ENCODE measurements at places on chromosomes 12 and 14. TPM values are rescaled to one million over a fixed set of nuclear protein-coding genes. Genes with fewer than 3 reads are reported as not detected.

DNA sequence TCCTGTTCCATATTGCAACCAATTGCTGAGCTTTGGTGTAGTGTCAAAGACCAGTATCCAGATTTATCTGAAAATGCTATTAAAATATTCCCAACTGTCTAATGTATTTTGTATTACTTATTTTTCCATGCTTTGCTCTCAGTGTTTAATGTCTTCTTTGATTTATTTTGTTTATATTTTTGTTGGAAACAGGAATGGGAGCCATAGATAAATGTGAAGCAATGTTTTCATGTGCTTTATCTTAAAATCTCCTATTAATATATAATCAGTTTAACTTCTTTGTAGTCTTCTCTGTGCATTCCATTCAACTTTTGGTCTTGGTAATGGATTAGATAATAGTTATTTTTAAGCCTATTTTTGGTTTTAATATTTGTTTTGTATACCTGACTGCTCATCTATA, 8.8 kb downstream of the RAP1B start:
- DNase-seq, result no peak

- no peak for DNase-seq
Observed at GRCh38 chr14:90140298-90140955, 78.6 kb downstream of the KCNK13 start.

DNA sequence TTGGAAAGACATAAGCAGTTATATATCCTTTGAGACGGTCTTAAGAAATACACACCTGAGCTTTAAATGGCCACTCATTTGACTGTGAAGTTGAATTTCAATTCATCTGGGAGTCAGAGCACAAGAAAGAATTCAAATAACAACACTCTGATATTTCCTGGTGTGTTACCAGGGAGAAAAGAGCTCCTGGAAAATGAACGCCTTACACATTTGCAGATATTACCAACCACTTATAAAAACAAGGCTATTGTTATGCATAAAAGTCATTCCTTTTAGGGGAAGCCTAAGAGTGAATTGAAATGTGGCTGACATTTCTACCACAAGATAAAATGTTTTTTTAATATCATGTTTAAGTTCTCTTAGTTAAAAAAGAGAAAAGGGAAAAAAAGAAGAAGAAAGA, 229.2 kb upstream of the PLEKHG7 start:
- DNase-seq, result no peak

- peak; percentile 93 for DNase-seq
Observed at GRCh38 chr12:124352839-124353238, 57.9 kb downstream of the RFLNA start.

- no peak for DNase-seq
Observed at GRCh38 chr14:71594821-71595220, 337.4 kb upstream of the RGS6 start.

GRCh38 chr14:74438351-74438915, 12.4 kb upstream of the SYNDIG1L start:
- no peak for DNase-seq

DNA sequence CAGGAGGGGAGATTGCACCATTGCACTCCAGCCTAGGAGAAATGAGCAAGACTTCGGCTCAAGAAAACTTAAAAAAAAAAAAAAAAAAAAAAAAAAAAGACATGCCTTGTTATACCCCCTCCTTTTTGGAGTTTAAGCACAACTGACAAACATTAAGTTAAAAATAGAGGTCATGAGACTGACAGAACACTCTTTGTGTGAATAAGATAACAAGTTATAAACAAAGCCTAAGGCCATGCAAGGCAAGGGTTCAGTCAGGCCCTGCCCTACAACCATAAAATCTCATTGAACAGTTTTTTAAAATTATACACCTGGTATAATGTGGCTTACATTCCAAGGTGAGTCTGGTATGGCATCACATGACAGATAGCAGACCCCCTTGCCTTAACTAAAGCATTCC, 39.3 kb downstream of the TSPAN19 start:
- no peak for DNase-seq

DNA sequence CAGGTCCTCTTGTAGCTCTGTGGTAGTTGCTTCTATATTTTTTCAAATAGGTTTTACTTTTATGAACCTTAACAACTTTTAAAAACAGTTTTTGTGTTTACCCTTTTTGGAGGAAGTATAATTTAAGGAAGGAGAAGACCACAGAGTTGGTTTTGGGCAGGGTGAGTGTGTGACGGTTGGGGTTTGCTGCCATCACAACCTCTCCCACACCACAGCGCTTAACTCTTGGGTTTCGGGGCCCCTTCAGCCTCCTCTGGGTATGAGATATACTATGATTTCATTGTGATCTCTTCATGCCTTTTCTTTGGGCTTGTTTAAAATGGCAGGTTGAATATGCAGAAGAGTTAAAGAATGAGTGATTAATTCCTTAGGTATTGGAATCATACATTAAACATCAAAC, 228.7 kb upstream of the CRY1 start:
- no peak for DNase-seq

DNA sequence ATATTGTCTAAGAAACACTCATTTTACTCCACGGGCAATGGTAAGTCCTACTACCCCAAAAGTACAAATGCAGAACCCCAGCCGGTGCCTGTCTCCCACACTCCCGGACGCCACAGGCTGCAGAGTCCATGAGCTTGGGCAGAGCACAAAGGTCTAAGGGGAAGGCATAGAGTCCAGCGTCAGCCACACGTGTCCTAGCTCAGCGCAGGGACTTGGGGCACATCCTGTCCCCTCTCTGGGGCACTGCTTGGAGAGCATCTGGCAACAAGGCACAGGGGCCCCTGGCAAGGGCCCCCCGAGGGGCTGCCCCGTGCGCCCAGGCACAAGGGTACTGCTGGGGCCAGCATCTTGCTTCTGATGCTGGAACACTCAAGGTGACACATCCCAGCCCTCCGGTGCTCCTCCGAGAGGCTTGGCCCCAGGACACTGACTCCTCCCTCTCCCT, 58.4 kb downstream of the BCL11B start:
- DNase-seq, result no peak

- DNase-seq, result no peak
Observed at GRCh38 chr14:60722357-60723115, 1.6 kb downstream of the SIX4 start.

GRCh38 chr14:58082491-58083098, 69.4 kb downstream of the ARMH4 start:
- no peak for DNase-seq

DNA sequence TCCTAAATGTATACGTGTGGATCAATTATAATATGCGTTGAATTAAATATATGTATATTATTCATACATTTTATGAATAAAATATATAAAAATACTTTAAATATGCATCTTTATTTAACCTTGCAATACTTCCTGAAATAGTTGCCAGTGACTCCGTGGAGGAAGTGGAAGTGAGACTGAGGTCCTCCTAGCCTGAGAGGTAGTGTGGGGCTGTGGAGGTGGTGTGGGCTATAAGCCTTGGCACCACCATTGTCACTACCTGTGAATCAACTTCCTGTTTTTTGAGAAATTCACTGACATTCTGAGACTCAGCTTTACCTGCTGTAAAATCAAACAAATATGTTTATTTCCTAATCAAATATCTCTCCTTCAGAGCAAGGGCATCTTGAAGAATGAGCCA, 514.2 kb downstream of the VRK1 start:
- no peak for DNase-seq

DNA sequence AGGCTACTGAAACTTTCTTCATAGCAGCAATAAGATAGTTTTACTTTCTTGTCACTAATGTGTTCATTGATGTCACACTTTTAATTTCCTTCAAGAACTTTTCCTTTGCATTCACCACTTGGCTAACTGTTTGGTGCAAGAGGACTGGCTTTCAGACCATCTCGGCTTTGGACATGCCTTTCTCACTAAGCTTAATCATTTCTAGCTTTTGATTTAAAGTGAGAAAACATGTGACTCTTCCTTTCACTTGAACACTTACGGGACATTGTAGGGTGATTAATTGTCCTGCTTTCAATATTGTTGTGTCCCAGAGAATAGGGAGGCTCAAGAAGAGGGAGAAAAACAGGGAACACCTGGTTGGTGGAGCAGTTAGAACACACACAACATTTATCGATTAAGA, 41.9 kb downstream of the IFNG start:
- DNase-seq, result no peak

DNA sequence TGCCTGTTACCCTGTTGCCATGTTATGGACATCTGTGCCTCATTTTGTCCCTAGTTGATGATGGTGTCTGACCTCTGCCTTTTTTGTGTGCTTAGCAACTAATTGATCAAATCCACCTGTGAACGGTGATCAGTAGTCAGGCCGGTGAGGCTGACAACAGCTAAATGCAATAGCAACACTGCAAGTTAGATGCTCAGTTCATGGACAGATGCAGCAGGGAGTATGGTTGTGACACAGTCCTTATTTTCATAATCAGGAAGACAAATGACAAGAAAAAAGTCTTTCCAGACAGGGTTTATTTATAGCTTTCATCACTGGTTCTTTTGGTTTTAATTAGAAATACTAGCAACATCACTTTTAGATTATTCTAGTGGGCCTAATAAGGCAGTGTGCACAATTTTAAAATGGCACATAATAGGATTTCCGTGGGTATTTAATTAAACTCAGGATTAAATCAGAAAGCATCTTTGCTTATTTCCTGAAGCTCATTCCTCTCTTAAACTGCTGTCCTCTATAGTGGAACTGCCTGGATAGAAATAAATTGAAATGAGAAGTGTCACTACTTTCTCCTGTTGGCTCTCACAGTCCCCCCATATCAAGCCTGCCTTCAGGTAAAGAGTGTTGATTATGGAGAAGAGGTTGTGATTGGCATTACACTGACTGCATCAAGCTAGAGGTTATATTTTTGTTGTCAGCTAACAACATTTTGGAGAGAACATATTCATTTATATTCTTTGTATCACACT, 281.1 kb upstream of the NAV3 start:
- DNase-seq, result no peak

GRCh38 chr12:59452746-59453145, 143.1 kb upstream of the SLC16A7 start:
- no peak for DNase-seq

GRCh38 chr14:65483647-65484046, 71.1 kb downstream of the FUT8 start:
- no peak for DNase-seq

GRCh38 chr14:81384900-81385299, 15.2 kb downstream of the STON2 start:
- no peak for DNase-seq

- DNase-seq, result no peak
Observed at GRCh38 chr12:30779578-30779977, 24.8 kb upstream of the CAPRIN2 start.

- DNase-seq, result peak; percentile 69
Observed at GRCh38 chr12:85424581-85425348, 144.7 kb downstream of the ALX1 start.

GRCh38 chr12:108457006-108457733, 57.9 kb upstream of the FICD start:
- DNase-seq, result no peak

DNA sequence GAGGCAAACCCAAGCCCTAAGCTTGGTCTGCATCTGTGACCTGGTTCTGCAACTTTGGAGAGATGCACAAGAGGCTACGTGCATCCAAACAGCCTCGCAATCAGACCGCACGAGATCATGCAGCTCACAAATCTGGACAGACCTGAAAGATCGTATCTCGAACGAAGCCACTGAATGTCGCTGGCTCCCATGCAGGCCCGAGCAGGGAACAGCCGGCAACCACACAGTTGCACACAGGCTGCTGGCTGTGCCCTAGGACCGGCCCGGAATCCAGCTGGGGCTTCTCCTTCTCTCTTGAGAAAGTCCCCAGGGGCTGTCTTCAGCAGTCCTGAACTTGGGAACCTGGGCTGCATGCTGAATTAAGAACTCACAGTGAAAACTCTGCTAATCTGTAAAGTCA, 27.9 kb downstream of the WNT5B start:
- DNase-seq, result no peak

DNA sequence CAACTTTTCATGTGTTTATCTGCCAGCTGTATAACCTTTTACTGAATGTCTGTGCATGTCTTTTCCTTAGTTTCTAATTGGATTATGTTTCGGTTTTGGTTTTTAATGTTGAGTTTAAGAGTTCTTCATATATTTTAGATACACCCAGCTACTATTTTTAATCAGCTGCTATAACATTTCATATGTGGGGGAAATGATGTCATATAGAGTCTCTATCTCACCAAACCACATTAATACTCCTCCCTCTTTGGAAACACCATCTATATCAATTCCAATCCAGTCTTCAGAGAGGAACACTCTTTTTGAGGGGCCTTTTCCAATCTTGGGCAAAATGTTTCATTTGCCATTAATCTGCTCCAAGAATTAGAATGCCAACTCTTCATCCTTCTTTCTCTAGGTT, 28.5 kb upstream of the GCH1 start:
- DNase-seq, result no peak

GRCh38 chr14:53183056-53183455, 29.9 kb upstream of the DDHD1 start:
- no peak for DNase-seq

GRCh38 chr14:100616854-100617409, 29.7 kb upstream of the BEGAIN start:
- DNase-seq, result no peak

DNA sequence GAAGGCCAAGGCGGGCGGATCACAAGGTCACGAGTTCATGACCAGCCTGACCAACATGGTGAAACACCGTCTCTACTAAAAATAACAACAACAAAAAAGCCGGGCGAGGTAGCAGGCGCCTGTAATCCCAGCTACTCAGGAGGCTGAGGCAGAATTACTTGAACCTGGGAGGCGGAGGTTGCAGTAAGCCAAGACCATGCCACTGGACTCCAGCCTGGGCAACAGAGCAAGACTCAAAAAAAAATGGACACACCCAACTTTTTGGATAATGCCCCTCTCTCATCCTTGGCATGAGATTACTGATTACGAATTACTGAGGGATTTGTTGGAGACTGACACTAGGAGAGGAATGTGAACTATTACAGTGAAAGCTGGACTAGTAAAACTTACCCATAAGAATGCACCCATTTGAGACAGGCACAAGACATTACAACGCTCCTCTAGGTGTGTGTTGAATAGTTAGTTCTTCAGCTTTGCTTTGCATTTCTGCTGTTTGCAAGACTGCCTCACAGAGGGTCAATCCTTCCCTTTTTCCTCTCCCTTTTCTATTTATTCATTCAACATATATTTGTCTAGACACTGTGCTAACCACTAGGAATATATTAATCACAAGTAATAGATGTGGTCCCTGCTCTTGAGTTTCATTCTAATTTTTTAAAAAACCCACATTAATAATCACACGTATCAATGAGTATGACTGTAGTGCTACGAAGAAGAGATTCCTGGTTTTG, 46.0 kb upstream of the OR5AU1 start:
- DNase-seq, result no peak

Gene B3GNT4
- total RNA-seq, result 0.69 TPM

Gene MYF6
- not detected for total RNA-seq

Gene KRT80
- total RNA-seq, result 4.9 TPM

Gene GPR68
- total RNA-seq, result 0.37 TPM

Gene SYNDIG1L
- not detected for total RNA-seq

Gene SERPINA12
- not detected for total RNA-seq

Gene IRAK4
- 17.3 TPM for total RNA-seq

Gene MYH6
- total RNA-seq, result not detected

Gene LTB4R2
- 7.8 TPM for total RNA-seq

Gene ACVRL1
- 121 TPM for total RNA-seq

Gene CFAP73
- not detected for total RNA-seq

Gene GDF3
- not detected for total RNA-seq

Gene RNASE11
- total RNA-seq, result not detected

Gene RABGGTA
- 38.3 TPM for total RNA-seq

Gene ADAMTS20
- not detected for total RNA-seq

Gene UNG
- total RNA-seq, result 48.7 TPM

Gene APOLD1
- total RNA-seq, result 2.6 TPM
